ENCODE measurements at places on chromosomes 2 and 18.

DNA sequence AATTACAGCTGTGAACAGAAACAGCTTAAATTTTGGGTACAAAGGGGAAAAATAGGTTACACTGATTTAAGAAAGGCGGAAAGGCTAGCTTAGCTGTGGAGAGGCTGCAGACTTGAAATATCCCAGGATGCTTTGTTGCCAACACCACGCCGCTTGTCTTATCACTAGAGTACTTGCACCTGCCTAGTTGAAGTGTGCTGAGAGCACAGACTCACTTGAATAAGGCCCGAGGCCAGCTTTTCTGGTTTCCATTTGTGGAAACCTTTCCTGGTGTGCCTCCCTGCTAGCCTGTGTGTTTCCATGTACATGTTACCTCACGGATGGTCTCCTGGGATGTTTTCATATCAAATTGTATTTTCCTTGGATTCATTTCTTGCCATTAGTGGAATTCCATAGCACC is 3.2 kb downstream of the CABLES1 start:
- DNase-seq, result peak; percentile 27

- peak; percentile 48 for DNase-seq
These were observed 47.5 kb upstream of the STAM2 start for GRCh38 chr2:152222975-152223637.

DNA sequence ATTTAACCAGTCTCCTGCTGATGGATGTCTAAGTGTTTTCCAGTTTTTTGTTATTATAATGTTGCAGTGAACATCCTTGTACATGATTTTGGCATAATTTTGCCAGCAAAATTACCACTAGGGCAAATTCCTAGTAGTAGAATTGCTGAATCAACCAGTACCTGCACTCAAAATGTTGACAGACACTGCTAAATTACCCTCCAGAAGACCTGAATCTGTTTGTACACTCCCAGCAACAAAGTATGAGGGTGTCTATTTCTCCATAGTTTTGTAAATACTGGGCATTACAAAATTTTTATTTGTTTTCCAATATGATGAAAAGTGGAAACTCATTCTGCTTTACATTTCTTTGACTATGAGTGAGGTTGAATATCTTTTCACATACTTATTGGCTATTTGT is 11.2 kb upstream of the MAT2A start:
- DNase-seq, result no peak

DNA sequence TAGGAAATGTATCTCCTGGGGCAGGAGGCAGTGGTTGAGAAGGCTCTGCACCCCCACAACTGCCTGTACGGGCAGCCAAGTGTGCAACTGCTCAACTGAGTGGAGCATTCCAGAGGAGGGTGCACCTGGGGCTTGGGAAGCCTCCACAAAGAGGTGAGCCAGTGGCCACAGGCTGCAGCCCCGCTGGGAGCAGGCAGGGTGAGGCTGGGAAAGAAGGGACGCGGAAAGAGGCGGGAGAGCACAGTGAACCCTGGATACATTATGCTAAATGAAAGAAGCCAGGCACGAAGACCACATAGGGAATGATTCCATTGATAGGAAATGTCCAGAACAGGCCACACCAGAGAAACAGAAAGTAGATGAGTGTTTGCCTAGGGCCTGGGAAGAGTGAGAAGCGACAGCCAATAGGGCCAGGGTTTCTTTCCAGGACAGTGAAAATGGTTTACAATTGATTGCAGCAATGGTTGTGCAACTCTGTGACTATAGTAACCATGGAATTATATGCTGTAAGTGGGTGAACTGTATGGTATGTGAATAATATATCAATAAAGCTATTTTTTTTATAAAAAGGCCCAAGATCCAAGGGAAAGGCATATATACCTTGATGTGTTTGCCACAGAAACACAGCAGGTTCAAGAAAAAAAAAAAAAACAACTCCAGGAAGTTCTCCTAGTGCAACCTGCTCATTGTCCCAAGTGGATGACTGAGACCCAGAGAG is 82.4 kb downstream of the DDX1 start:
- DNase-seq, result no peak

DNA sequence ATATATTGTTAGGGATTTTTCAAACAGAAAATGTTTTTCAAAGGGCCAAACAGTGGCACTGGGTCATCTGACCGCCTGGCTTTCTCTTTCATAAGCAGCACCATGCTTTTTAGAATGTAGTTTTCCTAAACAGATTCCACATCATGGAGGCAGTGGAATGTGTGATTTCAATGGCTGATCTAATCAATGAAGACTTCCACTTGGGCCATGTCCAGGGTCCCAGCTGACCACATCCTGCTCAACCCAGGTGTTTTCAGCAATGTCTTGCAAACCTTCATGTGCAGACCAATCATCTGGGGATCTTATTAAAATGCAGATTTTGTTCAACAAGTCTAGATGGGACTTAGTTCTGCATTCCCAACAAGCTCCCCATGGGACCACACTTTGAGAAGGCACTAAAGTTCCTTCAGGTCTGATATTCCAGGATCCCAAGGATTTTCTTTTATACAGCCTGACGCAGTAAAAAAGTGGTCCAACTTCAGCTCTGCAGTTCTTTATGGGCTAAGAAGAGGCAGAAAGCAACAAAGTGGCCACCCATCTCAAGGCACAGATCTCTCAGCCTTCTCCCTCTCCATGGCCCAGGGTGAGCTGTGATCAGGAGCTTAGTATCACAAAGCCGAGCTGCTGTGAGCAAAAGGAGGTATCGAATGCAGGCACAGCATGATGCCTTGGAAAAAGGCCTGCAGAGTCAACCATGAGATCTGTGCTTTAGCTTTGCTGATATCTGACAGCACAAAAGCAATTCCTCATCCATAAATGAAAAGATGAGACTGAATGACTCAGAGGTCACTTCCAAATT is 3.7 kb downstream of the ALKAL2 start:
- DNase-seq, result no peak

DNA sequence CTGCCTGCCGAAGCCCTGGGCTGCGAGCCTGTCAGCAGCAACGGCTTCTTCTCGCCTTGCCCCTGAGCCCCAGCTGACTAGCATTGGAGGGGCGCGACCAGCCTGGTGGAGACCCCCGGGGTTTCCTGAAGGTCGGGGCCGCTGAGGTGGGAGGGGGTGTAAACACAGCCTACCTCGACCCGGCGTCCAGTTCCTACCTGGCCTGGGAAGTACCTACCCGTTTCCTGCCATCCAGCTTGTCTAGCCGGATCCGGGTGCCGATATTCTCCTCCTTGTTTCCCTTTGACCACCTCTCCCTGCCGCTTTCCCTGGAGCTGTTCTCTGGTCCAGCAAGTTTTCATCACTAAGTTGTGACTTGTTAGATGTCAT is 511 bp downstream of the MOB4 start:
- DNase-seq, result no peak

- DNase-seq, result no peak
These were observed 130.5 kb upstream of the CTDP1 start for GRCh38 chr18:79548986-79549637.

- no peak for DNase-seq
These were observed 105.4 kb upstream of the CNGA3 start for GRCh38 chr2:98240786-98241398.

DNA sequence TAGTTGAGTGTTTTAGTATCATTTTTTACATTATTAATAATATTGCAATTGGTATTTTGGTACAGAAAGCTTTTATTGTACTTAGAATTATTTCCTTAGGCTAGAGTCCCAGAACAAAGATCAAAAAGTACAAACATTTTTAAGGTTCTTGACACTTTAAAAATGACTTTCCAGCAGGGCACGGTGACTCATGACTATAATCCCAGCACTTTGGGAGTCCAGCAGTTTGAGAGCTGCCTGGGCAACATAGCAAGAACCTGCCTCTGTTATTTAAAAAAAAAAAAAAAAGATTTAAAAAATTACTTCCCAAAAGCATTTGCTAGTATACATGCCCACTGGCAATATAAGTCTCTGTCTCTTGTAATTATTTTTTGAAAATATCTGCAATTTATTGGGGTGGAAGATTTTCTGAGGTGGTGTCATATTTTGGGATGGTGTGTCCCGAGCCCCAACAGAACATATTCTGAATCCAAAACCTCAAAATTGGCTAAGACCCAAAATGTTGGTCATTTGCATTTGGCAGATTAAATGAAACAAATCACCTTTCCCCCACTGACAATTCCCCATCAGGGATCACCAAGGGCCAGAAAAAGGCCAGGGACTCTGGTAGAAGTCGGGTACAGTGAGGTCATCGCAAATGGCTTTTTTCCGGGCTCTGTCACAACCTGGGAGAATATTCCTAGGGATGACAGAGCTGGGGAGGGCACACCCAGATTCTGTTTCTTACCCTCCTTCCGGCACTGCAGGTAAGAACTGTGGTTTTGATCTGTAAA is 42.1 kb downstream of the NIFK start:
- DNase-seq, result no peak

- no peak for DNase-seq
These were observed 216.3 kb upstream of the SMAD7 start for GRCh38 chr18:49167084-49167483.

- no peak for DNase-seq
These were observed 18.8 kb upstream of the HAAO start for GRCh38 chr2:42810971-42811811.

DNA sequence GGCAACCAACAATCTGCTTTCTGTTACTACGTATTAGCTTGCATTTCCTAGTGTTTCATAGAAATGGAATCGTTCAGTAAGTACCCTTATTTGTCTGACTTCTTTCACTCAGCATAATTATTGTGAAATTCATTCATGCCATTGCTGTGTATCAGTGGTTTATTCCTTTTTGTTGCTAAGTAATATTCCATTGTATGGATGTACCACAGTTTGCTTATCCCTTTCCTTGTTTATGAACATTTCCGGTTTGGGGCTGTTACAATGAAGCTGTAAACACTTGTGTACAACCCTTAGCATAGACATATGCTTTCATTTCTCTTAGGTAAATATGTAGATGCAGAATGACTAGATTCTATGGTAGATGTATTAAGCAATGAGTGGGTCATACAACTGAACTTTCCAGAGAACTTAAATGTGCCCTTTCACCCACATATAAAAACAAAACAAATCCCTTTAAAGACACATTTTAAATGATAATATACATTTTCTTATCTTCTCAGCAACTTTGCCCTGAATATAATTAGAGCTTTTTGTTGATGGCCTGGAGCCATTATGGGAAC is 21.9 kb downstream of the FER1L5 start:
- DNase-seq, result no peak

GRCh38 chr2:212364112-212364985 is 174.3 kb downstream of the ERBB4 start:
- DNase-seq, result no peak

- DNase-seq, result no peak
These were observed 21.3 kb upstream of the TCF7L1 start for GRCh38 chr2:85111819-85112281.

- no peak for DNase-seq
These were observed 43.1 kb upstream of the GBX2 start for GRCh38 chr2:236211296-236211695.

GRCh38 chr2:64698668-64699444 is 45.1 kb upstream of the SERTAD2 start:
- no peak for DNase-seq

- DNase-seq, result no peak
These were observed 36.0 kb downstream of the SULT1C2 start for GRCh38 chr2:108324531-108325255.

GRCh38 chr2:95052307-95052706 is 26.8 kb downstream of the MAL start:
- no peak for DNase-seq

- no peak for DNase-seq
These were observed 50.5 kb downstream of the SEPTIN10 start for GRCh38 chr2:109563288-109563687.

- DNase-seq, result no peak
These were observed 22.3 kb downstream of the SNED1 start for GRCh38 chr2:241020629-241021190.

DNA sequence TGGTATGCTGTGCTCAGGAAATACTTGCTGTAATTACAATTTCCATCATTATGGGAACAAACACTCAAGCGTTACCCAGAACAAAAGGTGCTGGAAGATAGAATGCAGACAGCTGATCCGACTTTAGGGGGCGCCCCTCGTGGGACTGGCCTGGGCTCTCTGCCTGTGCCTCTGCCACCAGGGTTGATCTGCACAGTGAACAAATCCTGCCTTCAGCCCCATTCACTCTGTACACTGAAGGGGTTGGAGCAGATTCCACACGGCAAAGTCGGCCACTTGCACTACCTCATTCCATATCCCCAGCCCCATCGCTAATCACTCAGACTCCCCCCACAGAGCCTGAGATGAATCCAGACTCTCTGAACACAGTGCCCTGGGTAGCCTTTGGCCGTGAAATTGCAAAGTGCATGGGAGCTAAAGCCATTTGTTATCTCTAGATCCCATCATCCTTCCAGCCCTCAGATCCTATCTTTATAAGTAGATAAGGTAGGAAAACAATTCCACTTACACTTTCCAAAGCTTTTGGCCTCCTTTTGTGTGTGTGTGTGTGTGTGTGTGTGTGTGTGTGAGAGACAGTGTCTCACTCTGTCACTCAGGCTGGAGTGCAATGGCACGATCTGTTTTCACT is 69.3 kb downstream of the INPP5D start:
- DNase-seq, result no peak

GRCh38 chr2:227796045-227796711 is 17.5 kb upstream of the CCL20 start:
- no peak for DNase-seq

Data from NCI-H2107 (cell line).